ENCODE measurements at places on chromosomes 2 and 18.

DNA sequence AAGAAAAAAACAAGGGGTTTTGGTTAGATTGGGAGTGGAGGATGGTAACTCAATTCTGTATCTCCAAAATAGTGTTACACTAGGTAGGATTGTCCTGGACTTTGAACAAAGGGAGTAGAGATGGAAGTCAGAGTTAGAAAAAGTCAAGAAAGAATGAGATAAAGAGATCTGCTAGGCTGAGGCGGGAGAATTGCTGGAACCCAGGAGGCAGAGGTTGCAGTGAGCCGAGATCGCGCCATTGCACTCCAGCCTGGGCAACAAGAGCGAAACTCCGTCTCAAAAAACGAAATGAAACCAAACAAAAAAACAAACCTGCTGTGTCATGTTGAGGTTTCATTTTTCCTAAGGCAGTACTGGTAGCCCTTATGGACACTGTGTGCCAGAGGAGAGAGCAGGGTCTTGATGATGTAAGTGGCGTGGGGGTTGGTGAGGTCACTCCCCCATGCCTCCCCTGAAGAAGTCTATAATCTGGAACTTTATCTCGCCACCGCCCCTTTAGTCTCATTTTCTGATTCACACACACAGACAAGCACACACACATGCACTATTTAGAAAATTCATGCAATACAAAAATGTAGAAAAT is 10.5 kb downstream of the DRC1 start:
- no peak for DNase-seq

DNA sequence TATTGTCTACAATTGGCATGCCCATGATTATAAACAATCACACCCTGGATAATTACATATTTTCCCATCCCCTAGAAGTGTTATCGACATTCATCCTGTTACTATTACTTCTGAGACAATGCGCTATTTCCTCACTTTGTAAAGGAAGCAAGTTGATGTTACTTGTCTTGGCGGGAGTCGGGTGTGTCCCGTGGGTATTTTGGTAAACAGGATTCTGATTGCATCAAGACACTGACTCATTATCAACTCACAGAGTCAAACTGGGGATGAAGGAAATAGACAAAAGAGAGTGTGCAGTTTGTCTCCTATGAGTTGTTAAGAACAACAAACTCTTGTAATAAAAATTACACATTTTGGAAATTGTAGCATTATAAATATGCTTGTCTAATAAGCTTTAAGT is 142.7 kb downstream of the GALR1 start:
- DNase-seq: no peak

GRCh38 chr2:173323371-173323770 is 31.3 kb upstream of the CDCA7 start:
- no peak for DNase-seq

DNA sequence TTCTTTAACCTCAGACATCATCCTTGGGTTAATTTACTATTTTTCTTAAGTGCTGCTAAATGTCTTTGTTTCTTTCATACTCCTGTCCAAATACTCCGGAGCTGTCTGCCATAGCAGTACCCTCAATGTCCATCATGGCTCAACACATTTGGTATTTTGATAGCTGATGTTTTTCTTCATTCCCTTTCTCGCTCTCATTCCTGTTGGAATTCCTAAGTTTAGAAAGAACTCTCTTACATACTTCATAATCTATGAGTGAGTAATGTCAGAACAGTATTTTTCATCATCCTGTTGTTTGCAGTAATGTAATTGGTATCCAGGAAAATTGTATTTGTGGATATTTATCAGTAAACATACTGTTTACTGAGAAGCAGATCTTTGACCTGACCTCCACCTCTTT is 282.9 kb downstream of the PTGR3 start:
- no peak for DNase-seq

- DNase-seq: no peak
Measured at GRCh38 chr2:58227171-58227917, 13.8 kb downstream of the FANCL start.

DNA sequence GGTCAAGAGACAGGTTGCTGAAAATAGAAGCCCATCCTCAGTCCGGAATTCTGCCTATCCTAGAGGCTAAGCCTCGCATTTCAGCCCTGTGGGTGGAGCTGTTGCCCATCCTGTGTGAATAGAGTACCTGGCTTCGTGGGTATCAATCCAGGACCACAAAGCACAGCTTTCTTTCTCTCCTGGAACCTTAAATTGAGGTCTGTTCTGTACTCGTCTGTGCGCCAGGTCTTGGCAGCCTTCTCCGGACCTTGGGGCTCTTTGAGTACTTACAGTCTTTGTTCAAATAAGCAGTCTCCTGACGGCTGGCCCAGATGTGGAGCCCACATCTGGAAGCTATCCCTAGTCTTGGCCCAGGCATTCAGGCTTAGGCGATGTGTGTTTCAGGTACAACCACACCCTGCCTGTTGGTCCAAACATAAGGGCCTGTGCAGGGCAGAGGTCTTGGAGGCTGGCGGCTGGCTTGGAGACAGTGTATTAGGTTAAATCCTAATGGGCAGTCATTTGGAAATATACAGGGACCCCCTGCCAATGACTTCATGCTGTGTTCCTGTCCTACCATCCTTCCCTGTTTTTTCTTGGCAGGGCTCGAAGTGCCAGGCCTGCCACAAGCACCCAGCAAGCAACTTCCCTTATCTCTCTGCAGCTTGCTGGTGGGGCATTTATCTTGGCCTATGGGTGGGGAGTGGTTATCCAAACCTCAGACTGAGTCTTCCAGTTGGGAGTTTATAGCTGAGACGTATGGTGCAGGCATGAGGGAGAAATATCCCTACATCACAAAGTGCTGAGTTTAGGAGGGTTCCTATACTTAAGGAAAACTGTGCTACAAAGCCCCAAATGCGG is 294.1 kb downstream of the BCL2 start:
- DNase-seq: peak; percentile 31

DNA sequence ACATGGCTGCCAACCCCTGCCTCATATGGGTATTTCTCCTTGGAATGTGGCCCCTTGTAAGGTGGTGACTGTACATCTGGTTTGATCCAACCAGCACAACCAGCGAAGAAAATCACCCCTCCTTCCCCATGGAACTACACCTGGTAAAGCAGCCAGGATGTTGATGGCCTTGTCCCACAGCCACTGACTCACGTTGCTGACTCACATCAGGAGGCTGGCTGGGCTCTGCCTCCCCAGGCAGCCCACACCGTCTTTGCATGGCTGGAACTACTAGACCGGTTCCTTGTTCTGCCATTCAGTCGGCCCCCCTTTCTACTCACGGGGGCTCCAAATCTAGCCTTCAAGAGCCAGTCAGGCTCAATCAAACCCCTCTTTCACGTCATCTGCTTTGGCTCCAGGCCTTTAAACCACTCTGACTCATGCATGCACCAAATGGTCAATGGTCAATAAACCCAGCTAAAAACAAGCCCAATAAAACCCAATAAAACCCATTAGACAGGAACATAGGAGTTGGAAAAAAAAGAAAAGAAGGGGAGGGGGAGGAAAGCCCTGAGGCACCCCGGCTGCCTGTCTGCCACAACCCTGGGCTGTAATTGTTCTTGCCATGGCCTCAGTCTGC is 114.8 kb downstream of the PLB1 start:
- DNase-seq: no peak

Measured in left colon (tissue), 2 donors.